ENCODE measurements at places on chromosomes 4 and X.

GRCh38 chr4:64385220-64385619 lies 24.0 kb downstream of the TECRL start:
- no peak for DNase-seq

DNA sequence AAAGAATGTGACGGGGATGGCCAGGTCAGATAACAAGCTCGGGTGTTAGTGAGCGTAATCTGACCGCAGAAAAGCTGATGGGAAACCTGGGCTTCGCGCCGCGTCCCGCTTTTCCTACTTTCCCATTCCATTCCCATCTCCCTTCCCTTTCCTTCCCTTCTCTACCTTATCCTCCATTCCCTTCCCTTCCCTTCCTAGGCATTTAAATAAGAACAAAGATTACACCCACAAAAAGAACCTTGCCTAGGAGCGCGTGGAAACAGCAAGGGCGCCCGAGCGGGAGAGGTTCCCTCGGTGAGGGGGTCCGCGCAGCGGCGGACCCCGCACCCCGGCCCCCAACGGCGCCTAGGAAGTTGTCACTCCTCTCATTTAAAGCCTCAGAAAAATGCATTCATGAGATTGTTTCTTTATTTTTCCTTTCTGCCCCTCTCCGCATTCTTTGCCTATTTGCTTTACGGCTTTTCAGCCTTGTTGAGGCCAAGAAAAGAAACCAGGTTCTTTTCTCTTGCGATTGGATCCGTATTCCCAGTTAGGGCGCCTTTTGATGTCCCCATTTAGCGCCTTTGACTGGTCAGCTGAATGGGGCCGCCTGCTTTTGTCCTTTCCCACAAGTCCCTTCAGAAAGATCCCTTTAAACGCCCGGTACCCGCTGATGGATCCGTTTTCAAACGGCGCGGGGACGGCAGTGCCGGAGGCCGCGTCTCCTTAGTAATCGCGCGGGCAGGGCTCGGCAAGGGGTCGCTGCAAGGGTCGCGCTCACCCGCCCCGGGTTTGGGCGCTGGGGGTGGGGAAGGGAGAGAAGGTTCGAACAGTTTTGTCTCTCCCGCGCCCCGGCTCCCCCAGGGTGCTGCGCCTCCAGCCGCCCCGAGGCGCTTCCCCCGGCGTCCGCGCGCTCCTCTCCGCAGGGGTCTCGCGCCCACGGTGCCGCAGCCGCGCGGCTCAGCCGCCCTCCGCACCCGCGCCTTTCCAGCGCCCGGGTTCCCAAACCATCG lies 54.1 kb upstream of the TMEM33 start:
- no peak for DNase-seq

DNA sequence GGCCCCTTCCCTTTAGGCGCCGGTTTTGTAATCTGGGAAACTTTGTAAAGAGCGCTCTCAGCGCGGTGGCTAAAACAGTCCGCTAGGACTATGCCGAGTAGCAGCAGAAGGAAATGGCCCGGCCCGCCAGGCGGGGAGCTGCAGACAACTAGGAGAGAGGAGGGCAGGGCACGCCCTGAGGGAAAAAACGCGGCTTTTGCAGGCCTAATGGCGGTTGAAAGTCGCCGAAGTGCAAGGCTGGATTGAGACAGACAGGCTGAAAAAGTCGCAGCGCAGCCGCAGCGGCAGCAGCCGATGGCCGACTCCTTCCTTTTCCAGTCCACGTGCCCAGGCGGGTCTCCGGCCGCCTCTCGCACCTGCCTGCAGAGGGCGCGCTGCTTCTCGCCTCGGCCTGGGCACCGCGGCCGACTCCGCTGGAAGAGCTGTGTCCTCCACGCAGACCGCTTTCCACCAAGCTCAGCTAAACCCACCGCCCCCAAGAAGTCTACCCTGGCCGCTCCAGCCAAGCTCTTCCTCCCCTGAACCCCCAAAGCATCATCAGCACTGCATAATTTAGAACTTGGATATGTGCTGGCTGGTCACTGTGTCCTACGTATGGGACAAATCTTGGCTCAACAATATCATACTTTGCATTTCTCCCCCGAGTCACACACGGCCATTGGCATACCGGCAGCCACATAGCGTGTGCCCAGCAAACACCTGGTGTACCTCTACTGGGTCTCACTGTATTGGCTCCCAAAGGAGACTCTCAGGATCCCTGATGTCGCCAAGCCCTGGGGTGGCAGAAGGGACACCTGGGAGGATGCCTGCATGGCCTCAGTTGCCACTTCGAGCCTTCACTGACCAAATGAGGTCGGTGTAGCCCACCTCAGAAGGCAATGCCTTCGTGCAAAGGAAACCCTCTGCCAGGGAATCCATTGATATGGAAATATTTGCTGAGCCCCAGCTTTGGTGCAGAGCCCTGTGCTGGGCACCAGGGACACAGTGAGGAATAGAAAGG lies 14.5 kb downstream of the SLC25A5 start:
- peak; percentile 45 for DNase-seq

DNA sequence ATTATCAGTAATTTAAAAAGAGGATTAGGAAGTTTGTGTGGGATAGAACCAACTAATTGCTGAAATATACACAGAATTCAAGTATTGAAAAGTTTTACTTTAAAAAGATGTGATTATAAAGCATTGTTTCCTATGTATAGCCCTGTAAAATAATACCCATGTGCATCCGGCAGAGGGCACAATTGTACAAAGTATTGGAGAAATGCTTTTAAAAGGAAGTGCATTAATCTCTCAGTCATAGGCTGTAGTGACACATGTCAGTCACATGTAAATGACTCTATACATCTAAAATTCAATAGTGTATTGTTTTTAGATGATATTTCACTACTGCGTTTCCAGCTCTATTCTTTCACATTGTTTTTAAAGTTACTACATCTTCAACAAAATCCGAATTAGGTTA lies 9.7 kb upstream of the GEMIN8 start:
- DNase-seq: peak; percentile 2

GRCh38 chrX:116009861-116010710 lies 160.5 kb upstream of the AGTR2 start:
- DNase-seq: no peak

- DNase-seq: no peak
These were observed 47.9 kb downstream of the TET2 start for GRCh38 chr4:105194328-105195231.

DNA sequence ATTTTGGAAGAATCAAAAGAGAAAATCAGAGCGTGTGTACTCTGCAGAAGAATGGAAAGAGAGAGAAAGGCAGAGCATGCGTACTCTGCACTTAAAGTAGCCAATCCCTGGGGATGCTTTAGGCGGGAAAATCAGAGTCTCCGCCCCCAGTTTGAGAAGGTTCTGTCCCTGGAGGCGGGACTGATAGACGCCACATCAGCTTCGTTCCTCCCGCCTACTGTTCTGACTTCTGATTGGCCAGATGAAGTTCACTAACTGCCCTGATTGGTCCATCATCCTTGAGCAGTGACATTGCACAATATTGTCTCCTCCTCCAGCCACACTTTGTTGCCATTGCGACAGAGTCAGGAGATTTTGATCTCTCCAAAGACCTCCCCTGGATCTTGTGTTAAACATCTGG lies 23.8 kb downstream of the SSX1 start:
- DNase-seq: no peak

- no peak for DNase-seq
These were observed 46.6 kb upstream of the CXCL8 start for GRCh38 chr4:73693811-73694210.

- DNase-seq: no peak
These were observed 63.9 kb upstream of the NLGN4X start for GRCh38 chrX:6292599-6292998.

- no peak for DNase-seq
These were observed 492.5 kb upstream of the INTU start for GRCh38 chr4:127140306-127140705.

GRCh38 chr4:37664696-37665095 lies 21.5 kb downstream of the RELL1 start:
- DNase-seq: no peak

DNA sequence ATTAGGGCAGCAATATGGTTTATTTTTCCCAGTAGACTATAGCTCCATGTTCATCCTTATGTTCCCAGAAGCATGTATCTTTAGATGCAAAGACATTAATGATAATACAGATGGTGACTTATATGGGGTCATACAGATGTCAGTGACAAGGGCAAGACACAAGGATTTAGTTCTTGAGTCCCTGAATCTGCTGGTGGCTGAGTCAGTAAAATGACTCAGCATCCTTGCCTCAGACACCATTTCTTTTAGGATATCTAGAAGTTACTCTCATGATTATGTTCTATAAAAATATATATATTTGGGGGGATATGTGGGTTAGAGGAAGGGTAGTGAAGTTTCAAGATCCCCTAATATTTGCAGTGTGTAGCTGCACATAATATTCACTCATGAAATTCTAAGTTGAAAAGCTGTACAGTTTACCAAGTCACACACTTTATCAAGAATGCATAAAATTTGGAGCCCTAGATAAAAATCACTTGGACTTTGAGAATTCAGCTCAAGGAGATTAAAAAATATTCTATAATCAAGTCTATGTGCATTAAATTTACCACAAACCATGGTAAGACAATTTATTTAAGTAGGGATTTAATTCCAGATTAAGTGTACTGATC lies 101.9 kb downstream of the LNX1 start:
- no peak for DNase-seq

GRCh38 chr4:111952688-111953087 lies 192.6 kb upstream of the FAM241A start:
- no peak for DNase-seq

DNA sequence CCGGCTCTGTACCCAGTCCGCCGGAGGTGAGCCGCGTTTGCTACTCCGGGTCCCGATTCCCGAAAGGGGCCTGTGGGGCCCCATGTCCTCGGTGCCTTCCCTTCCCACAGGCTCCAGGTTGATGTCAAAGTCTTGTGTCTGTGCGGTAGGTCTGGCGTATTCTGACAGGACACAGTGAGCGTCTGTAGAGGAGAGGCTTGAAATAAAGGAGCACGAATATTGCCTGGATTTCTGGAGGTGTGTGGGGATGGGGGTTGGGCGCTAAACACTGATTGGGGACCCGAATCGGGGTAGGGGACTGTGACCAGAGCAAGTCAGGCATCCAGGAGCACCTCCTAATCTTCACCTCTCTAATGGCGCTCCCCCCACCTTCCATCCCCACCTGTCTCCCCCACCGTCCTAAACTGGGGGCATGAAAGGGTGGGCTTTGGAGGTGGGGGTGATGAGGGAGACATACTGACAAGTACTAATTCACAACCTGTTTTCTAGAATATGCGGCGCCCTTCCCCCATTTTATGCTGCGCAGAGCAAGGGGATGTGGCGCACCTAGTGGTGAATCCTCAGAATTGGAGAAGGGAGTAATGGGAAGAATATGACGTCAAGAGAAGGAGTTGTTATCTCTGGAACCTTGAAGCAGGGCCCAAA lies 855 bp downstream of the GPRASP2 start:
- DNase-seq: peak; percentile 36

DNA sequence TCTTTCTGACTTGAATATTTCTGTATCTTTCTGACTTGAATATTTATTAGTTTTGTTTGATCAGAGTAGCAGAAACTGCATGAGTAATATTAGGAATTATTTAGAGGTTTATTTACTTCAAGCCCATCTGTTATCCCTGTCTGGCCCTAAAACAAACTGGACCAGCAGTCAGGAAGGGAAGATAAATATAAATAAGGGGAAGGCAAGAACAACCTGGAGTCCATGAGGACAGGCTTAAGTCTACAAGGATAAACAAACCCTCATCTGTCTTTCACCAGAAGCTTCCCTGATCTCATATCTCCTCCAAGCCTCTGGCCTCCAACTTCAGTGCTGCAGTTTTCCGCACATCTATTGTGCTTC lies 524.9 kb downstream of the CENPC start:
- DNase-seq: no peak

- DNase-seq: no peak
These were observed 30.8 kb downstream of the TRMT44 start for GRCh38 chr4:8471211-8471875.

DNA sequence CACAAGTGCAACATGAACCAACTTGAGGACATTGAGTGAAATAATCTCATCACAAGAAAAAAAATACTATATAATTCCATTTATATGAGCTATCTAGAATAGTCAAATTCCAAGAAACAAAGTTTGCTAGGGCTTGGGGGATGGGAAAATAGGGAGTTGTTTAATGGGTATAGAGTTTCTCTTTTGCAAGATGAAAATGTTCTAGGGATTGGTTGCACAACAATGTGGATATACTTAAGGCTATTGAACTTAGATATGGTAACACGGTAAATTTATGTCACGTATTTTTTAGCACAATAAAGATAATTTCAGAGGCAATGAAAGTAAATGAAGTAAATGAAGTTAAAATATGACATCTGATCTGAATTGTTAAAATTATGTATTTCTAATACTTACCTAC lies 7.9 kb downstream of the MFSD8 start:
- DNase-seq: no peak

DNA sequence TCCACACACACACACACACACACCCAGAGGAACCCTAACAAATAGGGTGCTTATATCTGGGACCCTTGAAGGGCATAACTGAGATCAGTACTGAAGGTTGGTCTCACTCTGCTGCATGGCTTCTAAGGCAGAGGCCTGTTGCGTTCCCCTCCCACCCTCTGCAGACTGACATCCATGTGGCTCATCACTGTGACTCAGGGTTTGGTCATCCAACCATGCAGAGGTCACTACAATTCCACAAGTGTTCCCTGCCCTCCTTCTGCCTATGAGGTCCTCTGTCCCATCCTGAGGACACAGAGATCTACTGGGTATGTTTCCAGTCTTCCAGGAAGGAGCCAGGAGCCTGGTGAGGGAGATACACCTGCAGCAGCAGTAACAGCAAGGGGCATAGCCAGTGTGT lies 55.8 kb downstream of the XAGE2 start:
- DNase-seq: no peak
